ENCODE measurements at places on chromosomes 11 and 22.
A peak's percentile ranks its signal among the peaks of the same experiment; 100 is the strongest.

GRCh38 chr11:107785401-107785800 is 73.2 kb downstream of the SLC35F2 start:
- peak; percentile 69 for DNase-seq

DNA sequence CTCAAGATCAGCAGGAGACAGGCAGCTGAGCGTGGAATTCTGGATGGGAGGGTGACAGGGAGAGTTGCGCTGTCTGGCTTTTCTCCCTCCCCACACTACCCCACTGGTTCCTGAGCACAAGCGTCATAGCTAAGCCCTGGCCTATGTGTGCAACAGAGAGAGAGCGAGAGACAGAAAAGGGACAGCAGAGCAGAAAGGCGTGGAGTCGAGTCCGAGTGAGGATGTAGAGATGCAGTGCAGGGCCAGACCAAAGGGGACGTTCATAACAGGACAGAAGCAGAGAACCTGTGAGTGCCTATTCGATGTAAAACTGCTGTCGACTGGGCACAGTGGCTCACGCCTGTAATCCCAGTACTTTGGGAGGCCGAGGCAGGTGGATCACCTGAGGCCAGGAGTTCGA is 94.0 kb upstream of the TMEM45B start:
- DNase-seq, result no peak

DNA sequence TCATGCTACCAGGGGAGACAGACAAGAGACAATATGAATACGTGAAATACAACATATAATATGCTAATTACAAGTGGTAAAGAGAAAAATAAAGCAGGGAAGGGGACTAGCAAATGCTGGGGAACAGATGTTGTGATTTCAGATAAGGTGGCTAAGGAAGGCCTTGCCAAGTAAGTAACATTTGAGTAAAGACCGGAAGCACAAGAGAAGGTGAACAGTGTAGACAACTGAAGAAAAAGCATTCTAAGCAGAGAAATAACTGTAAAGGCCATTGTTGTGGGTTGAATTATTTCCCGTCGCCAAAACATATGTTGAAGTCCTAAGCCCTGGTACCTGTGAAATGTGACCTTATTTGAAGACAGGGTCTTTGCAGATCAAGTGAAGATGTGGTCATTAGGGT is 63.7 kb upstream of the EED start:
- no peak for DNase-seq

GRCh38 chr11:30326114-30326778 is 3.3 kb downstream of the ARL14EP start:
- DNase-seq, result peak; percentile 70

DNA sequence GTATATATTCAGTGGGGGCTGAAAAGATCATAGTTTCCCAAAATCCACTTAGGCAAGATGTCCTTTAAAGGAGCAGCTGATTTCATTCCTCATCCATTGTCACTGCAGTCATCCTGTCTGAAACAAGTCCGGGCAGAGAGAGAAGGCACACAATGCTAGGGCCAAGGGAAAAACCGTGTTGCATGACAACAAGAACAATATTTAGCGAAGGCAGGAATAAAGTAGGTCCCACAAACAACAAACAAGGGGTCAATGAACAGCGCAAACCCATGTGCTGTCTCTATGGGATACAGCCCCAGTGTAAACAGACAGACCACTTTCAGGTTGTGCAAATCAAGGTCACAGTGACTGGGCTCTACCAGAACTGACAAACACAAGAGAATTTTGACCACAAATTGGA is 9.0 kb downstream of the PAMR1 start:
- DNase-seq, result no peak

All from suppressor macrophage treated with lipopolysaccharide for 1 hour (primary cell).